ENCODE measurements at places on chromosomes 7 and 10. TPM values are rescaled to one million over a fixed set of nuclear protein-coding genes. Genes with fewer than 3 reads are reported as not detected.

- no peak for DNase-seq
Observed at GRCh38 chr7:27547401-27547800, 115.3 kb downstream of the HIBADH start.

DNA sequence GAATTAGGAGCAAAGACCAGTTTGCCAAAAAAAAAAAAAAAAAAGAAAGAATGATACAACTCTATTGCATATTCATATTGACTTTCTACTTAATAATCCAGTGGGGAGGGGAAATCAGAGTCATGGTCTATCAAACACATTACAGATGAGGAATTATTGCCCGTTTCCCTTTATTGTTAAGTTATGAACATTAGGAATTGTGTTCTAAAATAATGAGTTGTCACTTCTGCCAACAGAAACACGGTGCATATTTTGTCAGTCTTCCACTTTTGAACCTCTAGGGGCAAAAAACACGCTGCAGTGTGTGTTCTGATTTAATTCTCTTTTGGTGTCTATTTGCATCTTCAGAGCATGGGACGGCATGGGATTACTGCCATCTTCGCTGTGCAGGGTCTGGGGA lies 115.7 kb upstream of the RHOBTB1 start:
- no peak for DNase-seq

GRCh38 chr10:109866995-109867635 lies 56.2 kb downstream of the XPNPEP1 start:
- no peak for DNase-seq

GRCh38 chr7:51144178-51144577 lies 172.4 kb downstream of the COBL start:
- DNase-seq = no peak

The CYP3A5 gene
- total RNA-seq = 98.0 TPM

The ELN gene
- 30.7 TPM for total RNA-seq
